ENCODE measurements at places on chromosomes 11 and 22.

DNA sequence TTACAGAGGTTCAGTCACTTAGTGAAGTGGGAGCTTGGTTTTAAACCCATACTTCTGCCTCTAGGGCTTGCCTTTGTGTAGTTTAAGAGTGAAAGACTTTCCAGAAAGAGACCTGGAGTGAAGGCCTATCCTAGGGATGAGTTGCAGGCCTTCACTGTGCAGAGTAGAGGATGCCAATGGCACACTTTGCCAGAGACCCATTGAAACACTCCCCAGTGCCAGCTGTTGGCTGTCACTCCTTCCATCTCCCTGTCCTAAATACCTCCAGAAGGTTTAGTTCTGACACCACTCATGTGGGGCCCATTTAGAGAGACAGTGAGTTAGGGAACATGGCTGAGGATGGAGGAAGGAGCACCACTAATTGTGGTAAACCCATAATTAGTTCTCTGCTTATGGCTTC, 31.5 kb downstream of the NAV2 start:
- DNase-seq = no peak

DNA sequence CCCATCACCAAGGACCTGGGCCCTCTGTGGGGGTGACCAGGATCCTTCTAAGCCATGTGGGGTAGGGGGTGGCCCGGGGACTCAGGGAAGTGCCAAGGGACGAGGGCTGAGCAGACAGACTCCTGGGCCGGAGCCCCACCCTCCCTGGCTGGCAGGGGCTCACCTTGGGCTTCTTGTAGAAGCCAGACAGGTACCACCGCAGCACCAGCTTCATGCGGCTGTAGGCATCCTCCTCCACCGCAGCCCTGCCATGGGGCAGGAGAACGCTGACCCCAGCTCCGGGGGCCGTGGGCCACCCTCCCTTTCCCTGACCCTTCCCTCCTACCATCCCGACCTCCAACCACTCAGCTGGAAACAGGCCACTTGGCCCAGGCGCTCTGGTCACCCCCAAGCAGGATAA, 45.9 kb upstream of the CARS1 start:
- no peak for DNase-seq

DNA sequence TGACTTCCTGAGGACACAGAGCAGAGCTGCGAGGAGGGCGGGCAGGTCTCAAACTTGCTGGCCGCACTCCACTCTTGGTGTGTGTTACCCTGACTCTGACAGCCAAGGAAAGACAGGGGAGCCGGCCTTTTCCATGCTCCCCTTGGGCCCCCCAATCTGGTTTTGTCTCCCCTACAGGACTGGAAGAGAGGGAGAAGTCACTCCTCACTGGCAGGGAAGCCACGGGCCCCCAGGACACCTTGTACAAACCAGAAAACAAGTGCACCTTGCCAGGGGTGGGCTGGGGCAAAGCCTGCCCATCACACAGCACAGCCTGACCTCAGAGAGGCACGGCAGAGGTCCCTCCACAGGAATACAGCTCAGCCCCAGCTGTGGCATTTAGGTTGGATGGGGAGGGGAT, 20.2 kb downstream of the CBX7 start:
- DNase-seq = no peak

- no peak for DNase-seq
Observed at GRCh38 chr11:78586452-78587046, 11.9 kb upstream of the NARS2 start.

- DNase-seq = no peak
Observed at GRCh38 chr11:126476266-126476924, 120.9 kb downstream of the ST3GAL4 start.

- no peak for DNase-seq
Observed at GRCh38 chr11:11229647-11230046, 123.4 kb downstream of the CSNK2A3 start.

DNA sequence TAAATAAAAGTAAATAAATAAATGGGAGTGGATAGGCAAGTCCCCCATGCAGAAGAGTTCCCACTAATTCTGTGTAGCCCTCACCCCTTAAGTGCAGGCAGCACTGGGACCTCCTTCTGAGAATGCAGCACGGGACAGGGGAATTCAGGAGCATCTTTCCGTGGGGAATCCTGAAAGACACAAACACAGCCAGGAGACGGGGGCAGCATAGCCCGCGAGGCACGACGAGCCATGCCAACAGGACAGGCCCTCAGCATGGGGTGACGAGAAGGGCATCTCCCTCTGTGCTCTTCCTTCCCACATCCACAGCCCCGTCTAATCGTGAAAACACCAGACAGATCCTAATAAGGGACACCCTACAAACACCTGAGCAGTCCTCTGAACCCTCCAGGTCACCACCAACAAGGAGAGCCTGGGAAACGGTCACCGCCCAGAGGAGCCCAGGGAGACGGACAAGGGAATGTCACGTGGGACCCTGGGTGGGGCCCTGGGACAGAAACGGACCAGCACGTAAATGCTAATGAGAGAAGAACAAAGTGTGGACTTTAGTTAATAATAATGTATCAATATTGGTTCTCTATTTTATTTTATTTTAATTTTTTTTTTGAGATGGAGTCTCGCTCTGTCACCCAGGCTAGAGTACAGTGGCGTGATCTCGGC, 6.8 kb downstream of the KRTAP5-5 start:
- no peak for DNase-seq

DNA sequence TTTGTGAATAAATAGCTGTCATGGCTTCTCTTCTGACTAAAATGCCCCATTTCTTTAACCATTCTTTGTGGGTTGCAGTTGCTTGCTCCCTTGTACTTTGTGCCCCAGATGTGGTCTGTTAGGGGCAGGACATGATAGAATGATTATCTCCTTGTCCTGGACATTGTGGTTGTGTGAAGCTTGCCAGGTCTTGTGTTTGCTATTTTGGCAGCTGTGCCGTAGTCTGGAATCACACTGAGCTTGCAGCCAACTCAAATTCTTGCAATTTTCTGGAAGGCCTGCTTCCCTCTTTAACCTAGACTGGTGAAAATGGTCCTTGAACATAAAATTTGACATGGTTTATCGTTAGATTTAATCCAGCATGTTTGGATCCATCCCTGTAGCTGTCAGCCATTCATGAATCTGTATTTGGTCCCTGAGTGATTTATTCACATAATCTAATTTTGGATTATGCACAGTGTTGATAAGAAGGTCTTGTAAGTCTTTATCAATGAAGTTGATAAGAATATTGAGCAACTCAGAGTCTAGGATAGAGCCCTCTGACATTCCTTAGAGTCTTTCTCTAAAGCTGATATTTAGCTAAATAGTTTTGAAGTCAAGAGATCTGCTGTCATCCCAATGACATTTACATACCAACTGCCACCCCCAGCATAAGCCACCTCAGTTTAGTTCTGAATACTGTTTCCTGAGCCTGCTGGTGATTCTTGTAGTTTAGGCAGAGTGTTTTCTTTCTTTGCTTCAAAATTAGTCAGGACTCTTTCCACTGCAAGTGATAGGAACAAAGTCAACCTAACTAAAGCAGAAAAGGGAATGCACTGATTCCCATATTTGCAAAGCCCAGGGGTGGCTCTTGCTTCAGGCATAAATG, 9.8 kb downstream of the SPON1 start:
- DNase-seq = no peak

DNA sequence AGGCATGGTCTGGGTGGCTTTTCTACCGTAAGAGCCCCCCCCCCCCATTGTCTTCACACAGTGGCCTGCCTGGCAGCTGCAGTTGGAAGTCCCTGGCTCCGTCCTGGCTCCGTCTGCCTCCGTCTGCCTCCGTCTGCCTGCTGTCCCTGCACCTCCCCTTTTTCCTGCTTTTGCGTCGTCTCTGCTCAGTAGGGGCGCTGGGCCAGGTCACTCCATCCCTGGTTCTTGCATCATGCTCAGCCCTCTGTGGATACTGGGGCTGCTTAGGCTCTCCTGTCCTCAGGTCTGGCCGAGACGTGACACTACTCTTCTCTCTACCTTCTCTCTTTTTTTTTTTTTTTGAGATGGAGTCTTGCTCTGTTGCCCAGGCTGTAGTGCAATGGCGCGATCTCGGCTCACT, 27.8 kb downstream of the AP2A2 start:
- no peak for DNase-seq

- DNase-seq = no peak
Observed at GRCh38 chr11:82117362-82117761, 616.3 kb downstream of the FAM181B start.

DNA sequence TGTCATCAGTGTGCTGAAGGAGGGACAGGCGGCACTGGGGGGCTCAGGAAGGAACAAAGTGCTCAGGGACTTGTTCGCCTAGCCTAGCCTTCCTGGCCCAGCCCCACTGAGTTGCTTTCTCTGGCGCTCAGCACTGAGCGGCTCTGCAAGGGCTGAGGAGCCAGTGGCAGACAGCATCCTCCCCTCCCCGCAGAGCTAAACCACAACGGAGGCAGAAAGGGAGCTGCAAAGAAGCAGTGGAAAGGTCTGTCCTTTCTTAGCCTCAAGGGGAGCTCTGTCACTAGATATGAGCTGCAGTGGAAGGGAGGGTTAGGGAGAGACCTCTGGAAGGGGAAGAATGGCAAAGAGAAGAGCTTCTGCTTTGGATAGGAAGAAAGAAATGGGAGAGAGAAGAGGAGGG, 89.7 kb upstream of the PHOX2A start:
- no peak for DNase-seq

- no peak for DNase-seq
Observed at GRCh38 chr11:115313224-115313838, 190.9 kb downstream of the CADM1 start.

Data from GF-D8 (cell line).